ENCODE measurements at places on chromosomes 13 and 19. TPM values are rescaled to one million over a fixed set of nuclear protein-coding genes. Genes with fewer than 3 reads are reported as not detected.

Gene VSTM2B
- total RNA-seq, result not detected

Gene ZSCAN5C
- not detected for total RNA-seq

Gene PNMA8A
- 16.4 TPM for total RNA-seq

Gene MBD3L3
- not detected for total RNA-seq

Gene MYO16
- not detected for total RNA-seq

Gene TGFBR3L
- not detected for total RNA-seq

Gene FAM216B
- not detected for total RNA-seq

Gene SULT2A1
- total RNA-seq, result not detected

Gene C19orf38
- total RNA-seq, result 3.3 TPM

Gene MICOS13
- total RNA-seq, result 130 TPM

Gene LTBP4
- total RNA-seq, result 129 TPM

Gene CD22
- 15.4 TPM for total RNA-seq

Gene NCLN
- 45.6 TPM for total RNA-seq

Gene FFAR3
- not detected for total RNA-seq

Gene ZNF541
- not detected for total RNA-seq

Gene ZNF470
- 3.6 TPM for total RNA-seq

Gene SOX1
- 3.4 TPM for total RNA-seq

Gene ZNF793
- total RNA-seq, result 0.78 TPM

Gene VSTM1
- total RNA-seq, result not detected

Gene ARID3A
- 7.8 TPM for total RNA-seq

Gene RGL3
- total RNA-seq, result 3.3 TPM

Gene PGLYRP1
- total RNA-seq, result not detected

Gene RFPL4A
- total RNA-seq, result not detected

Gene DLEU7
- total RNA-seq, result not detected

Gene PTGIR
- total RNA-seq, result not detected

Gene KLK2
- not detected for total RNA-seq

Data from Caki2 (cell line).